ENCODE measurements at places on chromosomes 16 and 17.

GRCh38 chr17:1000597-1001461 lies 3.9 kb downstream of the TIMM22 start:
- no peak for DNase-seq

- peak; percentile 17 for DNase-seq
Observed at GRCh38 chr16:78770353-78771091, 671.1 kb downstream of the WWOX start.

GRCh38 chr16:88936556-88937205 lies 40.3 kb downstream of the CBFA2T3 start:
- no peak for DNase-seq

DNA sequence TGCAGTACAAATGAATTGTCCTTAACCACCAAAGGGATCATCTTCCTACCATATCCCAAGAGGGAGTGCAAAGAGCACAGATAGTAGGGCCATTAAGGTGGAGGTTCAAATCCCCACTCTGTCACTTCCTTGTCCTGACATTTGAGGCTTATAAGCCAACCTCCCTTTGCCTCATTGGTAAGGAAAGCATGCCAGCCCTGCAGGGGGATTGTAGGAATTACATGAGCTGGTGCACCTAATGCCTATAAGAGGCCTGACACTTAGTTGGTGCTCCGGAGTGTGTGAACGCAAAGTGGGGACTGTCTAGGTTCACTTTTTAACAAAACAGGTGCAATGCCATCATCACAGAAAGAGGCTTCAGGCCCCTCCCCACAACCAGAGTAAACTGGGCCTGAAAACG lies 374.4 kb downstream of the SNX29 start:
- no peak for DNase-seq

DNA sequence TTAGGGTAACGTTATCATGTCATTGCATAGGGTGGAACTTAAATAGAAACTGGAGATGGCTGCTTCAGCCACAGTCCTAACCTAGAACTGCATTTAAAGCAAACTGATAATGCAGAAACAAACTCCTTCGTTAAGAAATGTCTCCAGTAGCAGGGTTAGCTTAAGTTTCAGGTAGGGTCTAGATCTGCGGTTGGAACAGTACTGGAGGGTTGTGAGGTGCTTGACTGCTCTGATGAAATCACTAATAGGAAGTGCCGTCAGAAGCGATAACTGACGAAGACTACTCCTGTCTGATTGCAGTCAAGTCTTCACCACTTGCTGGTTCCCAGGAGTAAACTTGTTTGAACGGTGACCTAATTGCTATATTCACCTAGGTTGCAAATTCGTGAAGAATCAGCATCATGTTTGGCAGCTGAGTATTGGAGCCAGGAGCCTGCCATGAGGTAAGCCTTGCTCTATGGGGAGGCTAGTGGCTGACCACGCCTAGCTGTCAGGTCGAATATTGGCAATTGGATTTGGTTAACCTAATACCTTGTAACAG lies 24.5 kb downstream of the TRPV2 start:
- no peak for DNase-seq

DNA sequence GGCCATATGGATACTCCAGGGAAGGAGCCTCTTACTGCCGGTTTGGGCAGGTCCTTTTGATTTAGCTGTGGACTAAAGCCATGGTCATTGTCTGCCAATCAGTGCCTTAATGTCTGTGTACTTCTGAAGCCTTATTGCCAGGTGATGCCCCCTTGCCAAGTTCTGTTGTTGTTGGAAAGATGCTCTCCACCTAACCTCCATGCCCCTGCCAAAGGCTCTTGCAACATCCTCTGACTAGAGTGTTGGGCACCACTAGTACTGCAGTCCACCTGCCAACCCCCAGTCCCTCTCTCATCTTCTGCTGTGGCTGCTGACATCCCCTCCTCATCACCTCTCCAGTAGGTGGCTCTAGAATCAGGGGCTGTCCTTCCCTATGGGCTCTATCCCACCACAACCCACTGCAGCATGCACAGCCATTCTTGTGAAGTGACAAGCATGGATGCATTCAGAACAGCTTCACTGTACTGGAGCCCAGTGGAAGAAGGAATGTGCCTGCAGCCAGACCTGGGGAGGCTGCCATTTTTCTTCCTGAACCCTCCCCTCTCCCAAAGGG lies 375.3 kb upstream of the CDH5 start:
- no peak for DNase-seq

GRCh38 chr16:46573008-46573833 lies 48.0 kb downstream of the SHCBP1 start:
- no peak for DNase-seq

DNA sequence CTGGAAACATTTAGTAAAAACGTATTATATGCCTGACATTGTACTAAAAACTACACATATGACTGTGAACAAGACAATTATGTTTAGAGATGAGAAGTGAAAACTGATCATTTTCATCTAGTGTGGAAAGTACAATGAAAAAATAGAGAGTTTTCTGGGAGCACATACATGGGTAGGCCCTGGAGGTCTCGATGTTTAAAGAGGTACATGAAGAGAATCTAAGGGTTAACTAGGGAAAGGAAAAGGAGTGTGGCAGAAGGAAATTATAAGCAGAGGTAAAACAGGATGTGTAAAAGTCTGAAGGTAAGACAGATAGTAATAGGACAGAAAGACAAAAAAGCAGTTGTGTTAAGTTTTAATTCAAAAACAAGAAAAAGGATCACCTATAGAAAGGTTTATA lies 113.7 kb downstream of the USP32 start:
- DNase-seq: no peak

DNA sequence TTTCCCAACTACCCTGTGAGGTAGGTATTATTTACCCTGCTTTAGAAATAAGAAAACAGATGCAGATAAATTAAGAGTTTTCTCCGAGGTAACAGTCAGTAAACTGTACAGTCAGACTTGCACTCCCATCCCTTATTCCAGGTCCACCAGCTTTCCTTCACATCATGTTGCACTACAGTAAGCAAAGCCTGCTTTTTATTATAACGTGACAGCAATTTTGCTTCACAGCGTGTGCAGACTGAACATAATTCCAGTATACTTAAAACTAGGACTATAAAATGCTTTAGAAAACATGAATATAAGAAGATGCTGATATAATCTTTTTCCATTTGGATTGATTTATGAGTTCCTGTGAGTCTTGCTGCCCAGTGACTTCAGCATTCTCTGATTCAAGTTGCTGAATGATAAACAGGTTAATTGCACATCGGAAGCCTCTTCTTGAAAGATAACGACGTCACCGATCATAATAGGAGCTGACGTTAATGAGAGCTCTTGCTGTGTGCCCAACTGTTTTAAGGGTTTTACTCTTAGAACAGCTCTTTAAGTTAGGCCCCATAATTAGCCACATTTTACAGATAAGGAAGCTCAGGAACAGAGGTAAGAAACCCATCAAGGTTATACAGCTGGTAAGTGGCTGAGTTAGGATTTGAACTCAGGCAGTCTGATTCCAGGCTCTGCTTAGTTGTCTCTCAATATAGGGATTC lies 1.4 kb downstream of the LIG3 start:
- no peak for DNase-seq

DNA sequence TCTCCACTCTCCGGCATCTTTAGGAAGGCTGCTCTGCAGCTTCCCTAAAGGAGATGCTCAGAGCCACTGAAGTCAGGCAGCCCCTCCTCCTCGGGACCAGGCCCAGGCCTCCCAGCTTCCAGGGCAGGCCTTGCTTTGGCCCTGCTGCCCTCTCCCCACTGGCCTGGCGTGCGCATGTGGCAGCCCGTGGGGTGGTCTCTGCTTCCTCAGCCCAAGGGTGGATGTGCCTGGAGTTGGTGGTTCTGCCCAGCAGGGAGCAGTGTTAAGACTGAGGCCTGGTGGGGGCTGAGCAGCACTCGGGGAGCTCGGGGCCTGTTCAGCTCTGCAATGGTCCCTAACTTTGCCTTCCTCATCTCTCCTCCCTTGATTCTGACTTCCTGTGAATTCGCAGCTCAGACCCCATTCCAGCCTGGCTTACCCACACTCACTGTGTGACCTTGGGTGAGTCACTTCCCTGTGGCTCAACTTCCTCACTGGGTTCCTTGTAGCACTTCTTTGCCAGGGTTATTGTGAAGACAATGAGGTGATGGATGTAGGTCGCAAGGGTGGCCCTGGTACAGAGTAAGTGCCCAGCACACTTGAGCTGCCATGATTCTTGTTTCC lies 63.2 kb downstream of the NKD1 start:
- no peak for DNase-seq

- no peak for DNase-seq
Observed at GRCh38 chr16:69100071-69100691, 5.3 kb upstream of the HAS3 start.

GRCh38 chr17:31736855-31737625 lies 122.0 kb downstream of the COPRS start:
- DNase-seq: no peak

- no peak for DNase-seq
Observed at GRCh38 chr17:40664582-40665333, at the start of gene KRT222. KRT222 (minus strand) TSS chr17:40665177; CDS start chr17:40665099, 78 bp downstream.

DNA sequence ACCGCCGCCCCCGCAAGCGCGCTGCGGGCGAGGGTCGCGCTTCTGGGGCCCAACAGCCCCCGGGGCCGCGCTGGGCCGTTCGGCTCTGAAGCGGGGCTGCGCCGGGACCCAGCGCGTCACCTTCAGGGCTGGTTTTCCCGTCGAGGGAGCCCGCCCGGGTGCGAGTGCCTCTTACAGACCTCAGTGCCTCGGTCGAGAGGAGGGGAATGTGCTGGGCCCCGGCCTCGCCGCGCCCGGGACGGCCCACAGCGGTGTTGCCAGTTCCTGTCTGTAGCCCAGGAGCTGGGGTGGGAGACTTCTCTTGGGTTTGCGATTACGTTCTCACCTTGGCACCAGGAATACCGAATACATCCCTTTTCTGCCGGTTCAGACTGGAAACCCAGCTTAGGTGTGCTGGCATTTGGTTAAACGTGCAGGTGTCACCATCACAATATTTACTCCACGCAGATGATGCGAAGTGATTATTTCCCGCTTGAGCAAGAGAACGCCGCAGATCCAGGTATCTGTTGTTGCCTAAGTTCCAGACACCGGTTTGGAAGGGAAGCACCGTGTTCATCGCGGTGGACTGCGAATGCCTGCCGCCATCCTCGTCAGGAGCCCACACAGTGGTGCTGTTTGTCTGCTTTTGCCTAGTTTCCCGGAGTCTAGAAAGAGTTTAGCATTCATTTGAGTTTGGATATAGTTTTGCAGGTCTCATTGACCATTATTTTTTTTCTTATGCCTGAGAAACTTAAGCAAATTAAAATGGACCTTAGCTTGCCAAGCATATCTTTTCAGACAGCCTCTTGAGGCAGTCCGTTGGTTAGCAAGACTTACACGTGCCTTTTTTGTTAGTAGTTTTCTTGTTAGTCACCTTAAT lies 914 bp downstream of the MAP1LC3B start:
- DNase-seq: no peak

DNA sequence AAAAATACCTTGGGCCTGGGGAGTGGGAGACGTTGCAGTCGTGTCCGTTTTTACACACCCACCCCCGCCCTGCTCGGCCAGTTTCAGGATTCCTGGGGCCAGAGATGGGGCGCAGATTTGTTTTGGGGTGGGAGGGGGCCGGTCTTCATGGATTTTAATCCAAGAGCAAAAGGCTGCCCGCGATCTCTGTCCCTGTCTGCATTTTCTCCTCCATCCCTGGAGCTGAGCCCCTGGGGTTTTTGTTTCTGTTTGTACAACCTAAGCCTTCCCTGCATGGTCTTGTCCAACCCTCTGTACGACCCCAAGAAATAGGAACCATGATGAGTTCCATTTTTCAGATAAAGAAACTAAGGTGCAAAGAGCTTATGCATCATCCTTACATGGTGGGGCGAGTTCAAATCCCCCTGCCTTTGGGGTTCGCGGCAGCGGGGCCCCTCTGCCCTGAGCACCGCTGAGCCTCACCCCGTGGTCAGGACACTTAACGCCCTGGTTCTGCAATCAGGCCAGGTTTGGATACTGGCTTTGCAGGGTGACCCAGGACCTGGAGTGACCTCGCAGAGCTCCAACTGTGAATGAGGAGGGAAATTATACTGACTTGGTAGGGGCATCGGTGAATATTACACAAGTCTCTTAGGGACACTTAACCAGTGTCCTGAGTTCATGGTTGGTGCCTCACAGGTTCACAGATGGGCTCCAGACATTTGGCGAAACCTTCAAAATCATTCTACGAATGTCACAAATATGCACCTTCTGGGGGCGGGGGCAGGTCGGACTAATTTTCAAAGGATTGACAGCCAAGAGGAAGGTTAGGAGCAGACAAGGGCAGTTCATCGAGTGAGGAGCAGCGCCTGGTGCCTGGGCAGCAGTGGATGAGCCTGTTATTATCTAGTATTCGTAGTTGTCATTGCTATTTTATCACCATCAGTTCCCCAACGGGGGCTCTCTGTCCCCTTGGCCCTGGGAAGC lies 4.1 kb upstream of the FOXF1 start:
- no peak for DNase-seq

GRCh38 chr17:63753215-63753614 lies 11.6 kb upstream of the STRADA start:
- DNase-seq: no peak

DNA sequence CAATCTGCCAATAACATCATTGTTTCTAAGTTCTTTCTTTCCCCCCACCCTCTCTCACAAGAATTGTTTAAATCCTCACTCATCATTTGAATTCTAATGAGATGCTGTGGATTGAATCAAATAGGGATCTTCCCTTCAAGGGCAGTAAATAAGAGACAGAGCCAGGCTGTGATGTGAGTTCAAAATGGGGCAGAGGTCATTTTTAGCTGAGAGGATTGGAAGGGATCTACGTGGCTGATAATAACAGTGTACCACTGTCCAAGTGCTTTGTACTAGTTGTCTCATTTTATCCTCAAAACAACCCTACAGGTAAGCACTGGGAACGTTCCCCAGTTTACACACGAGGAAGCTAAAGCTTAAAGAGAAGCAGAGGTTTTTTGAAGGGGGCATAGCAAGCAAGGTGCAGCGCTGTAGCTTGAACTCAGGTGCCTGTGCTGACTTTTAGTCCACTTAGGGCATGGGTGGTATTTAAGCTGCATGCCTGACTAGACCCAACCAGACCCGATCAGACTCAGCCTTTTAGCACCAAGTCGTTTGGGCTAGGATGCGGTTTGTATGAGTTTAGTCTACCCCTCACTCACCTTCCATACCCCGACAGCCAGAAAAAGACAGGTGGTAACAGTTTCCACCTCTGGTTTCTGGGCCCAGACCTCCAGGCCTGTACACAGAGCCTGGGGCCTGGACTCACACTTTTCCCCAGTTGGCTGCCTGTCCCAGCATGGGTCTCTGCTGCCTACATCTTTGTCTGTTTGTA lies 39.2 kb upstream of the CCR7 start:
- DNase-seq: no peak

DNA sequence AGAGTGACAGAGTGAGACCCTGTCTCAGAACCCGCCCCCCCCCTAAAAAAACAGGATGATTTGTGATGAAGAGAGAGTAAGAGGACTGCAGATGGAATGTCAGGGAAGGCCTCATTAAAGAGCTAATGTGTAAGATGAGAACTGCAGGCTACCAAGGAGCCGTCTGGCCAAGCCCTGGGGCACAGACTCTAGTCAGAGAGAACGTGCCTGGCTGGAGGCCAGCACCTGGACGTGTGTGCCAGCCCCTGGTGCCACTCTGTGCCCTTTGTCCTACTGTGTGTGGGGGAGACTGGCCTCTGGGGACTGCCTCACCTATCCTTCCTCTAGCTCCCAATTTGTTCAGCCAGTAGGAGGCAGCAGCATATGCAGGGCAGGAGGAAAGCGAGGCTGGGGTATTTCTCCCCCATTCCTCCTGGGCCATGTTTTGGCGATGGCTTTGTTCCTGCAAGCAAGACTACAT lies 37.1 kb downstream of the KNOP1 start:
- DNase-seq: no peak
